Activated CD8-positive, alpha-beta T cell treated with anti-CD3 and anti-CD28 coated beads, Interleukin-2, amount 10 ng/mL, durations not matched to agents 7 days and 5 days (primary cell): ENCODE measurements at places on chromosomes 1 and 21. TPM values are rescaled to one million over a fixed set of nuclear protein-coding genes. Genes with fewer than 3 reads are reported as not detected.
A peak's percentile ranks its signal among the peaks of the same experiment; 100 is the strongest.

UBE2J2 gene
- 67.5 TPM for total RNA-seq

AUNIP gene
- total RNA-seq: 7.8 TPM

DNAJC8 gene
- total RNA-seq: 121 TPM

TRAF3IP3 gene
- 319 TPM for total RNA-seq

OR14K1 gene
- not detected for total RNA-seq

KIF26B gene
- 0.03 TPM for total RNA-seq

DNA sequence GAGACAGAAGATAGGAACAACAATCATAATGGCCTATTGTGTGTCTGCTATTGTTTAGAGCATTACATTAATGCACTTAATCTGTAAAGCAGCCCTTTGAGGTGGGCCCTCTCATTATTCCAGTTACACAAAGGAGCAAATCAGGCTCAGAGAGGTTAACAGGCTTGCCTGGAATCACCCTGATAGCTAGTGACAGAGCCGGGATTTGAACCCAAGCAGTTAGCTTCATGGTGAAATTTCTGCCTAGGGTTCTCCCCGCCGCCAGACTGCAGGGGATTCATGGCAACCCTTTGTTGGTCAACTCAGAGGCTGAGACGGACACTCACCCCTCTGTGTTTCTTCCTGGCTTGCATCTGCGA, 7.1 kb downstream of the HEYL start:
- H3K4me3 ChIP-seq: no peak overlapping the region
- peaks cover 2% of the 10 kb centered on the region for H3K4me1 ChIP-seq
- H3K27ac ChIP-seq: no peak overlapping the region
- H3K36me3 ChIP-seq: no peaks in the 10 kb centered on the region

- no peak overlapping the region for H3K4me3 ChIP-seq
- H3K27ac ChIP-seq: no peak overlapping the region
- H3K27me3 ChIP-seq: no peaks in the 10 kb centered on the region
- no peak for DNase-seq
- H3K4me1 ChIP-seq: no peaks in the 10 kb centered on the region
- H3K36me3 ChIP-seq: no peaks in the 10 kb centered on the region
These were observed 1458.1 kb upstream of the B3GALT2 start for GRCh38 chr1:194644528-194644927.

DNA sequence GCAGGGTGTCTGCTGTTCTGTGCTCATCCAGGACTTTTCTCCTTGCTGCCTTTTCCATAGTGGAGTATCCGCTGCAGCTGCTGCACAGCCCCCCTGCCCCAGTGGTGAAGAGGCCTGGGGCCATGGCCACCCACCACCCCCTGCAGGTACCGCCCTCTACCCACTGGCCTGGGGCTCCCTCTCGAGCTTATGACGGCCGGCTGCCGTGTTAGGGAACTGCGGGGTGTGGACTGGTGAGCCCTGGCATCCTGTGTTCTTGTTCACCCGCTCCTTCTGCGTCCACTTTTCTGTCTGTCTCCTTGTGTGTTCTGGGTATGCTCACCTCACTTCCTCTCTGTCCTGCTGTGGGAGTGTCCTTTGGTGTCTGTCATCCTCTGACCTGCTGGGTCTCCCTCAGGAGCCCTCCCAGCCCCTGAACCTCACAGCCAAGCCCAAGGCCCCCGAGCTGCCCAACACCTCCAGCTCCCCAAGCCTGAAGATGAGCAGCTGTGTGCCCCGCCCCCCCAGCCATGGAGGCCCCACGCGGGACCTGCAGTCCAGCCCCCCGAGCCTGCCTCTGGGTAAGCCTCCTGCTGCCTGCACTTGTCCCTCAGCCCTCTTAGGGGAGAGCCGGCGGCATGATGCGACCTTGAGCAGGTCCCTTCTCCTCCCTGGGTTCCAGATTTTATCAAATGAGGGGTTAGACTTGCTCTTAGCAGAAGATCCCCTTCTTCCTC, 29.8 kb downstream of the ETNK2 start:
- no peak for DNase-seq
- H3K27me3 ChIP-seq: no peaks in the 10 kb centered on the region
- H3K4me1 ChIP-seq: no peaks in the 10 kb centered on the region

DNA sequence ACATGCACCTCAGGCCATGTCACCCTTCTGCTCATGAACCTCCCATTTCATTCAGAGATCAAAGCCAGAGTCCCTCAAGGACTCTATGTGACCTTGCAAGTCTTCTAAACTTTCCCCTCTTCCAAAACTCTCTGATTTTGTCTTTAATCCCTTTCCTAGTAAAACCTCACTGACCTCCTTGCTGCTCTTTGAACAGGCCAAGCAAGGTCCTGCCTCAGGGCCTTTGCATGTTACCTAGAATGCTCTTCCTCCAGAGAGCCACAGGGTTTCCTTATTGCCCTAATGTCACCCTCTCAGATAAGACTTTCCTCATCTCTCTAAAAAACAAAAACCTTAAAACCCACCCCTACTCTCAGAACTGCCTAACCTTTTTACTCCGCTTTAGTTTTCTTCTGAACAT, 26.6 kb downstream of the IL23R start:
- no peak overlapping the region for H3K4me3 ChIP-seq
- no peaks in the 10 kb centered on the region for H3K27me3 ChIP-seq
- DNase-seq: peak; percentile 46
- no peak overlapping the region for H3K27ac ChIP-seq
- H3K4me1 ChIP-seq: peaks cover 14% of the 10 kb centered on the region

DNA sequence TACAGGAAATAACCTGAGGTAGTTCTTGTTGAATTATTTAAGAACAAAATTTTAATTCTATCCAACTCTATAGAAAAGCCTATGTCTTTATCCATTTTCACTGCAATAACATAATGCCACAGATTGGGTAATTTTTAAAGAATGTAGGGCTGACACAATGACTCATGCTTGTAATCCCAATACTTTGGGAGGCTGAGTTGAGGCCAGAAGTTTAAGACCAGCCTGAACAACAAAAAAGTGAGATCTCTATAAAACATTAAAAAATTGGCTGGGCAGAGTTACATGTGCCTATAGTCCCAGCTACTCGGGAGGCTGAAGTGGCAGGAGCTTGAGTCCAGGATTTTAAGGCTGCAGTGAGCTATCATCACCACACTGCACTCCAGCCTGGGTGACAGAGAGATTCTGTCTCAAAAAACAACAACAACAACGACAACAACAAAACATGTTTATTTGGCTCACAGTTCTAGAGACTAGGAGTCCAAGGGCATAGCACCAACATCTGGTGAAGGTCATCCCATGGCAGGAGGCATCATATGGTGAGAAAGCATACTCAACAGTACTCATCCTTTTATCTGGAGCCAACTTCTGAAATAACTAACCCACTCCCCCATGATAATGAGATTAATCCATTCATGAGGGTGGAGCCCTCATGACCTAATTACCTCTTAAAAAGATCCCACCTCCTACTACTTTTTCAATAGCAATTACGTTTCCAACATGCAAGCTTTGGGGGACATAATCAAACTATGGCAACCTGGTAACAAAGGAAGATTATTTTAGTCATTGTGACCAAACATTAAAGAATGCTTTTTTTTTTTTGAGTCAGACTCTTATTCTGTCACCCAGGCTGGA, 59.6 kb downstream of the ABL2 start:
- H3K27me3 ChIP-seq: no peaks in the 10 kb centered on the region
- H3K36me3 ChIP-seq: no peaks in the 10 kb centered on the region
- no peak for DNase-seq
- no peaks in the 10 kb centered on the region for H3K4me1 ChIP-seq
- H3K4me3 ChIP-seq: no peak overlapping the region

GRCh38 chr1:46301808-46302640, 1.4 kb downstream of the LRRC41 start:
- peaks cover 23% of the 10 kb centered on the region for H3K36me3 ChIP-seq
- peak overlapping the region; percentile 94 for H3K4me3 ChIP-seq
- H3K27me3 ChIP-seq: no peaks in the 10 kb centered on the region
- DNase-seq: peak; percentile 55

DNA sequence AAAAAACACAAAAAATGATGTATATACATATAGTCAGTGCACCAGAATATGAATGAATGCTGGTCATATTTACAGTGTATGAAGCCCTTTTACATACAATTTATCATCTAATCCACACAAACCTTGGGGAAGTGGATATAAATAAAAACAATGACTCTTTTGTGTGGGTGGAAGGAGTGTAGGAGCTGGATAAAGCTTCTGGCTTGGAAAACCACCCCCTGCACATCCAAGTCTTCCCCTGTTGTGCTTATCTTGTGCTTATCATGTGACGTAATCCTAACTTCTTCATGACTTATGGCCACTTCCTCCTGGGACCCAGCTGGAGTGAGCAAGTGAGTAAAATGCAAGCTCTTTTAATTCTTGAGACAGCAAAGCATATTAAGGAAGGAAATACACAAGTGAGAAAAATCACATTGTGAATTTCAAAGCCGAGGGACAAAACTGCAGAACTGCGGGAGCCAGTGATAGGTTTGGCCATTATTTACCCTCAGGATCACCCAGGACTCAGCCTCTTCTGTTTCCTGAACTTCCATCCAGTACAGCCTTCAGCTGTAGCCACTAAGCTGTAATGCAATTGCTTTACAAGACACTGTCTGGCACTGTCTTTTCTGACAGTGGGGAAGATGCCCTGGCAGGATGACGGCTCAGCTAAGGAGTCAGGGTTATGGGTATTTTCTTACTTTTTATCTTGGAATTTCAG, 104.0 kb upstream of the PPM1J start:
- no peak overlapping the region for H3K27ac ChIP-seq
- no peak overlapping the region for H3K4me3 ChIP-seq
- H3K27me3 ChIP-seq: peaks cover 8% of the 10 kb centered on the region
- H3K36me3 ChIP-seq: no peaks in the 10 kb centered on the region

DNA sequence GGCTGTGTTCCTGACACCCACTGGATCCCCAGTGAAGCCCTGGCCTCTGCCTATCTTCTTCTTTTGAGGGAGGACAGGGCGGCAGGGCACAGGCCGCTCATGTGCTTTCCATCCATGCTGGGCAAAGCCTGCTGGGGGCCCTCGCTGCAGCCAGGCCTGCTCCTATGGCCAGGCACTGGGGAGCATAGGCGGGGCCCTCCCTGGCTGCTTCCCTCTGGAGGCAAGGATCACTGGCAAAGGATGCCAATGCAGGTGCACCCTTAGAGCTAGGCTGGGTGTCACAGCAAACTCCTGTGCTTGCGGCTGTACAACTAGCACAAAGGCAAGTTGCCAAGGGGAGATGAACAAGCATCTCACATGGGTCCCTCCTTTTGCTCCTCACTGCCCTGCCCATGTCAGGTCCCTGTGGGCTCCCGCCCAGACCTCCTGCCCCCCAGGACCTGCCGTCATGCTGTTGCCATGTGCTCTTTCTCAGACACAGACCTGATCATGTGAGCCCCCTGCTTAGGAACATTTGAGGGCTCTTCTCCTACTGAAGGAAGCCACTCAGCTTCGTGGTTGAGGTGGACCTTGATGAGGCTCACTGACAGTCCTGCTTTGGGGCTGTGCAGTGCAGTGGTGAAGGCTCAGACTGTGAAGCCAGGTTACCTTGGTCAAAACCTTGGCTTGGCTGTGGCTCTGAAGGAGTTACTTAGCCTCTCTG, 393.6 kb downstream of the PTPRU start:
- H3K36me3 ChIP-seq: no peaks in the 10 kb centered on the region
- peak; percentile 6 for DNase-seq
- H3K4me3 ChIP-seq: no peak overlapping the region
- no peak overlapping the region for H3K27ac ChIP-seq

- no peak overlapping the region for H3K27ac ChIP-seq
- no peaks in the 10 kb centered on the region for H3K36me3 ChIP-seq
- peaks cover 34% of the 10 kb centered on the region for H3K27me3 ChIP-seq
These were observed 1.9 kb upstream of the TEKT2 start for GRCh38 chr1:36081926-36082485.

DNA sequence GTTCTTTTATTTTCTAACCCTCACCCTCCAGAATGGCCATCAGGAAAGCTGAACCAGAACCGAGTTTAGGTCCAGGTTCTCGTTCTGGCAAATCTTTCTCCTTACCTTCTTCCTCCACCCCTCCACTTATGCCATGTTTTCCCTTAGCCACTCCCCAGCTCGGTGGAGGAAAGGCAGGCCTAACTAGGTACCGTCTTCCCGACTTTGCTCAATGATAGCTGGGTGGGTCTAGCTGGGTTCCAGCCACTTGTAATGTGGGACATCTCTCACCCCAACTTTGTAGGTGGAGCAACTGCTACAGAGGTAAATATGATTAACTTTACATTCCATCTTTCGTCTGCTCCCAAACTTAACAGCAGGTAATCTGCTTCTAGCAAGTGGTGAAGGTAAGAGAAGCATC, 646 bp downstream of the BNIPL start:
- DNase-seq: no peak
- H3K4me3 ChIP-seq: no peak overlapping the region
- H3K4me1 ChIP-seq: no peaks in the 10 kb centered on the region
- no peak overlapping the region for H3K27ac ChIP-seq

- H3K4me3 ChIP-seq: peak overlapping the region; percentile 64
- H3K27ac ChIP-seq: peak overlapping the region; percentile 89
- H3K4me1 ChIP-seq: peaks cover 50% of the 10 kb centered on the region
- H3K36me3 ChIP-seq: peaks cover 20% of the 10 kb centered on the region
- no peaks in the 10 kb centered on the region for H3K27me3 ChIP-seq
These were observed 6.0 kb upstream of the SF3A3 start for GRCh38 chr1:37995751-37996345.

GRCh38 chr1:56526571-56527174, 52.7 kb downstream of the PLPP3 start:
- peaks cover 6% of the 10 kb centered on the region for H3K27me3 ChIP-seq
- H3K4me3 ChIP-seq: no peak overlapping the region
- H3K36me3 ChIP-seq: no peaks in the 10 kb centered on the region

GRCh38 chr1:42323551-42323950, 11.5 kb downstream of the FOXJ3 start:
- H3K4me1 ChIP-seq: peaks cover 46% of the 10 kb centered on the region
- no peak overlapping the region for H3K4me3 ChIP-seq
- H3K27me3 ChIP-seq: no peaks in the 10 kb centered on the region
- no peak for DNase-seq
- peaks cover 10% of the 10 kb centered on the region for H3K36me3 ChIP-seq

GRCh38 chr1:119136401-119136800, 4.1 kb downstream of the WARS2 start:
- H3K27me3 ChIP-seq: no peaks in the 10 kb centered on the region
- H3K4me3 ChIP-seq: no peak overlapping the region
- no peak overlapping the region for H3K27ac ChIP-seq
- H3K4me1 ChIP-seq: peaks cover 6% of the 10 kb centered on the region
- DNase-seq: no peak

DNA sequence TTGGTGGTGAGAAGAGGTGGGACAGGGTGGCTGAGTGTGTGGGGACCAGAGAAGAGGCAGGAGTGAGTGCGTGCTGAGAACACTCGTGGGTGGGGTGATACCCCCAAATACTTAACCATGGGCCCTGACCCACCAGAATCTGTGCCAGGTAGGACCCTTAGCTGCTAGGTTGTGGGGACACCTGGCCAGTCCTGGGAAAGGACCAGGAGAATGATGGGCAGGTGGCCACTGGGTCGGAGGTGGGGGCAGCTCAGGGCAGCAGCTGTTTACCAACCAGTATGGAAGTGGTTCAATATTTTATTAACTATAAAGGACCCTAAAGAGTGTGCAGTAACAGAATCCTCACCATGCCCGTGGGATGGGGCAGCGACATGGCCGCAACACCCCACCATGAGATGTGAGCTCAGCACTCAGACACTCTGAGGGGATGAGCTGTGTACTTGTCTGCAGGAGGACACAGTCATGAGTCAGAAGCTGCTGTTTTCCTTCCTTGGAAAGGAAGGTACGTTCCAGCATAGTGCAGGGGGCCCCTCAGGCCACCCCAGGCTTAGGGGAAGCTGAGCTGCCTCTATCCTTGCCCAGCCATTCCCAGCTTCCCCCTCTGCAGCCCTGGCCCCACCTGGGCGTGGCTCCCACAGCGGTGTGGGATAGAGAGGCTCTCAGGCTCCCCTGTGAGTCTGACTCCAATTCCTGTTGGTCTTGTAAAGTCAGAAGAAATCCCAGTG, 25.4 kb downstream of the TEX35 start:
- no peak overlapping the region for H3K27ac ChIP-seq
- no peak overlapping the region for H3K4me3 ChIP-seq
- no peaks in the 10 kb centered on the region for H3K27me3 ChIP-seq
- H3K4me1 ChIP-seq: peaks cover 3% of the 10 kb centered on the region
